ENCODE measurements at places on chromosomes 4 and X. TPM values are rescaled to one million over a fixed set of nuclear protein-coding genes. Genes with fewer than 3 reads are reported as not detected.

PCDH19 gene
- 14.9 TPM for total RNA-seq

DNA sequence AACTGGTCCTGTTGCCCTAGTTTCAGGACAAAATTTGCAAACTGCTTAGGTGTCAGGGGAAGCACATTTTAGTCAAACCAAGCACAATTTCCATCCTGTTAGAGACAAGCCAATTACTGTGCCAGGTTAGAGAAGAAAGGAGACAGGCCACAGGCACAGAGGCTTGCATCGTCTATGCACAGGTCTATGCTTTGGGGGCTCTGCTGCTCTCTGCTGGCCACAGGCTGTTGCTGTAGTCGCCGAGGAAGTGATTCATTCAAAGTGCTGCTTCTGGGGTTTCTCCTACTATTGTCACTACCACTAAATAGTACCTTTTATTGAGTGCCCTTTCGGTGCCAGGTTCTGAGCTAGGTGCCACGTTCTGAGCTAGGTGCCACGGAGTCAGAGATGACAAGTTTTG lies 45.5 kb downstream of the VGLL1 start:
- H3K27me3 ChIP-seq = no peaks in the 10 kb centered on the region
- no peaks in the 10 kb centered on the region for H3K4me1 ChIP-seq
- peak; percentile 4 for DNase-seq
- H3K27ac ChIP-seq = no peak overlapping the region
- no peaks in the 10 kb centered on the region for H3K36me3 ChIP-seq

DNA sequence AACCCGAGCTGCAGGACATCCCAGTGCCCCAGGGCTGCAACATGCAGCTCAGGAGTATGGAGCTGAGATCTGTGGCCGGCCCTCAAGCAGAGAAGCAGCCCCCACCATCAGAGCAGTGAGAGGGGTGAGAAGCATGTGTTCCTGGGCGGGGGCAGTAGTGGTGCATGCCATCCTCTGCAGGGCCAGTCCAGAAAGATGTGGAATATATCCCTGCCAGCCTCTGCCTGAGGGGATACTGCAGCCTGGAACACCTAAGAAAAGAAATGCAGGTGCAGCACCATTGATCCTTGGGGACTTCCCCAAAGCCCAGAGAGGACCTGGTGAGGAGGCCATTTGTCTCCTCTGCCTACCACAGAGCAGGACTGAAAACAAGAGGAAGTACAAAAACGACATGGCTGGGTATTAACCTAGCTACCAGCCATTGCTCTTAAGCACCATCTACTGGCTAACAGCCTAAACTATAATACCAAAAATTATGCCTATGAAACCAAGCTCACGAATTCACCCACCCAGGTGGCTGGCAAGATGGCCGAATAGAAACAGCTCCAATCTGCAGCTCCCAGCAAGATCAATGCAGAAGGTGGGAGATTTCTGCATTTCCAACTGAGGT lies 158.8 kb downstream of the ADGRA3 start:
- H3K36me3 ChIP-seq = no peaks in the 10 kb centered on the region
- no peak overlapping the region for H3K27ac ChIP-seq
- peak; percentile 13 for DNase-seq
- H3K4me1 ChIP-seq = no peaks in the 10 kb centered on the region
- H3K27me3 ChIP-seq = no peaks in the 10 kb centered on the region

DNA sequence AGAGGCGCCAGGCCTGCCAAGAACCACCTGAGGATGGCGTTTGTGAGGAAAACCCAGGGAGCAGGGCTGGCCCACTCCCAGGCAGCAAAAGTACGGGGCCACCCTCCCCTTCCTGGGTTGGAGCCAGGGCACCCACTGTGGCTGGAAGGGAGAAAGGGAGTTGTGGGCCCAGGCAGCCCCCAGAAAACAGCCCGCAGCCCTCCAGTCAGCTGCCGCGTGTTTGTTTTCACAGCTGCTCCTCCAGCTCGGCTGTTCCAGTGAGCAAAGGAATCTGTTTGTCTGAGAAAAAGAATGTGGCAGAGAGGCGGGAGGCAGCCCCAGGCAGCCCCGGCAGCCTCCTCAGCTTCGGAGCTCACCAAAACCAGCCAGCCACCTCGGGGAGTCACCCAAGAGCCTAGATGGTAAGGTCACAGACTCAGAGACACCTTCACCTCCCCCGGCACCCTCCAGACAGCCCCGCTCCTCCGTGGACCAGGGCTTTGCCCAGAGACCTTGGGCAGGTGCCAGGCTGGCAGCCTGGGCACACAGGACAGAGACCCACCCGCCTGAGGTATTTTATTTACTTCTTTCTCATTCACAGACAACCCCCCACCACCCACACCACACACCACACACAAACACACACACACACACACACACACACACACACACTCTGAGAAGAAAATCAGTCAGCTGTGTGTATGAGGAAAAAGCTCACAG lies 338.1 kb downstream of the BCOR start:
- no peak overlapping the region for H3K4me3 ChIP-seq
- DNase-seq = peak; percentile 79
- H3K4me1 ChIP-seq = peaks cover 65% of the 10 kb centered on the region
- no peaks in the 10 kb centered on the region for H3K27me3 ChIP-seq

GRCh38 chrX:30659421-30659820 lies 6.2 kb downstream of the GK start:
- no peaks in the 10 kb centered on the region for H3K4me1 ChIP-seq
- no peak overlapping the region for H3K4me3 ChIP-seq
- peak; percentile 51 for DNase-seq
- H3K36me3 ChIP-seq = no peaks in the 10 kb centered on the region
- H3K27ac ChIP-seq = no peak overlapping the region

DNA sequence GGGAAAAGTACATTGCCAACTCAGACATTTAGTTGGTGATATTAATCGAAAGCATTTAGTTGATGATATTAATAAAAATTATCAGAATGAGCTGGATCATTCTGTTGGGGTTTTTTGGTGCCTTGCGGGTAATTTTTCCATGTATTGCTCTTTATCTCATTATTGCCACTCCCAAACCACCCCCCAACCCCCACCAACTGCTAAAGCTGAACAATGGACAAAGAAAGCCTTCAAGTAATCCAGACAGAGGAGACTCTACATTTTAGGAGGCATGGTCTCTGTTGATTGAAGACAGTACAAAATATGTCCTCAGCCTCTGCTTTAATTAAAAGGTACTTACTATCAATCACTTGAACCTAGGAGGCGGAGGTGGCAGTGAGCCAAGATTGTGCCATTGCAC lies 22.5 kb downstream of the PDK3 start:
- H3K36me3 ChIP-seq = no peaks in the 10 kb centered on the region
- H3K4me1 ChIP-seq = no peaks in the 10 kb centered on the region
- H3K4me3 ChIP-seq = no peak overlapping the region
- no peak overlapping the region for H3K27ac ChIP-seq
- no peak for DNase-seq
- H3K27me3 ChIP-seq = no peaks in the 10 kb centered on the region

- no peaks in the 10 kb centered on the region for H3K36me3 ChIP-seq
- no peaks in the 10 kb centered on the region for H3K4me1 ChIP-seq
- H3K27me3 ChIP-seq = no peaks in the 10 kb centered on the region
- H3K4me3 ChIP-seq = no peak overlapping the region
Observed at GRCh38 chr4:66863481-66863880, 681.8 kb downstream of the CENPC start.

SRPX2 gene
- 39.3 TPM for total RNA-seq

GRCh38 chr4:137387924-137388323 lies 144.4 kb downstream of the PCDH18 start:
- no peaks in the 10 kb centered on the region for H3K4me1 ChIP-seq
- H3K27me3 ChIP-seq = no peaks in the 10 kb centered on the region
- H3K27ac ChIP-seq = no peak overlapping the region
- DNase-seq = peak; percentile 78
- H3K36me3 ChIP-seq = no peaks in the 10 kb centered on the region

GRCh38 chr4:55854129-55854528 lies 681 bp downstream of the EXOC1 start:
- H3K27me3 ChIP-seq = peaks cover 5% of the 10 kb centered on the region
- no peak for DNase-seq
- peaks cover 3% of the 10 kb centered on the region for H3K4me1 ChIP-seq
- peak overlapping the region; percentile 79 for H3K27ac ChIP-seq
- H3K4me3 ChIP-seq = peak overlapping the region; percentile 99

GRCh38 chr4:42501624-42502401 lies 104.5 kb downstream of the SHISA3 start:
- H3K4me1 ChIP-seq = no peaks in the 10 kb centered on the region
- H3K27me3 ChIP-seq = no peaks in the 10 kb centered on the region
- H3K27ac ChIP-seq = no peak overlapping the region
- no peak overlapping the region for H3K4me3 ChIP-seq
- no peak for DNase-seq

LAGE3 gene
- total RNA-seq = 20.1 TPM

DNA sequence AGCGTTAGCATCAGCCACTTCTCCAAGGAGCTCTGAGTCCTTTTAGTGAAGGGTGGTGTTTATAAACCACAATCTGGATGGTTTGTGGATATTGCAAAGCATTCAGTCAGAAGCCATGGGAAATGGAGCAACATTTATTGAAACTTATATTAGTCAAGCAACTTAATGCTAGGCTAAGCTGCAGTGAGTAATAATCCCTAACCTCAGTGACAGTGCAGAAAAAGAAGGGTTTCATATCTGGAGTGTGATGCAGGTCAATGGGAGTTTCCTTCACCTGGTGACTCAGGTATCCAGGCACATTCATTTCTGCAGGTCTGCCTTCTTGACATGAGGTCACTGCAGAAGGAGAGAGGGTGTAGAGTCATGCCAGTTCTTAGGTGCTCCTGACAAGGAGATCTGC lies 10.4 kb upstream of the DRD5 start:
- H3K4me3 ChIP-seq = no peak overlapping the region
- H3K27ac ChIP-seq = no peak overlapping the region
- no peaks in the 10 kb centered on the region for H3K4me1 ChIP-seq
- H3K27me3 ChIP-seq = no peaks in the 10 kb centered on the region
- DNase-seq = no peak
- no peaks in the 10 kb centered on the region for H3K36me3 ChIP-seq

DRD5 gene
- total RNA-seq = not detected

DNA sequence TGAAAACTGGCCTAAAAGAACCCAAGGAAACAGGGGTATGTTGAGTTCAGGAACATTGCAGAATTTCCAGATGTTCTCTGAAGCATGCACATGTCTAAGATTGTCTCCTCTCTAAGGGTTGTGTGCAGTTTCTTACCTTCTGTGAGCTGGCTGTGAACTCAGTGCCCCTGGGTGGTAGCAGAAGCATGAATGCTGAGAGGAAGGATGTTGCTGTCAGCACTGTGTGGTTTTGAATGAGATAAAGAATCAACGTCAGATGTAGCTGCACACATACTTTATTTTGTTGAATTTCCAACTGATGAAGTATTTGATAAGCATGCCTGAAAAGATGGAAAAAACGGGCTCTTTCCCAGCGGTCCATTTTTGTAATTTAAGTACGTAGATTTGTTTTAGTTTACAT lies 23.8 kb upstream of the CD38 start:
- H3K4me1 ChIP-seq = peaks cover 30% of the 10 kb centered on the region
- H3K4me3 ChIP-seq = no peak overlapping the region
- H3K27me3 ChIP-seq = no peaks in the 10 kb centered on the region
- no peaks in the 10 kb centered on the region for H3K36me3 ChIP-seq
- peak overlapping the region; percentile 85 for H3K27ac ChIP-seq
- DNase-seq = peak; percentile 88

GRCh38 chr4:176780995-176781738 lies 11.6 kb downstream of the VEGFC start:
- H3K4me3 ChIP-seq = no peak overlapping the region
- H3K4me1 ChIP-seq = peaks cover 34% of the 10 kb centered on the region
- H3K27me3 ChIP-seq = no peaks in the 10 kb centered on the region

GRCh38 chr4:110567214-110567613 lies 55.7 kb downstream of the PITX2 start:
- no peaks in the 10 kb centered on the region for H3K27me3 ChIP-seq
- no peaks in the 10 kb centered on the region for H3K4me1 ChIP-seq
- no peak for DNase-seq
- no peaks in the 10 kb centered on the region for H3K36me3 ChIP-seq
- H3K27ac ChIP-seq = no peak overlapping the region

CT45A10 gene
- not detected for total RNA-seq

IL1RAPL2 gene
- total RNA-seq = 0.22 TPM

DNA sequence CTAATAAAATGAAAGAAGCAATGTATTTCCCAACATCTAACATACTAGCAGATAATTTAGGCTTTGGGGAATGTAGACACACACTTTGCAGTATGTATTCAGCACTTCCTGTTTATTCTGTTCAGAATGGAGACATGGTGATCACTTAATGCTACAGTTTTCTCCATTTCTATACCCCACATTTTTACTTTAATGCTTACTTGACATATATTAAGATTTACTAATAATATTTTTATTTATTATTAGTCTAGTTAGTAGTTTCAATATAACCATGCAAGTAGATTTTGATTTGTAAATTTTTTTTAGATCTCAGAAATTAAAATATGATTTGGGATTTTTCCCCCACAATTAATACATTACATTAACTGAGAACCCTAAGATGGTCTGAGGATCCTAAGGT lies 98.4 kb downstream of the PRSS12 start:
- no peaks in the 10 kb centered on the region for H3K4me1 ChIP-seq
- no peaks in the 10 kb centered on the region for H3K27me3 ChIP-seq
- DNase-seq = no peak
- H3K36me3 ChIP-seq = no peaks in the 10 kb centered on the region
- no peak overlapping the region for H3K4me3 ChIP-seq
